ENCODE measurements at places on chromosomes 6 and 20. TPM values are rescaled to one million over a fixed set of nuclear protein-coding genes. Genes with fewer than 3 reads are reported as not detected.

SLCO4A1 gene
- 5.1 TPM for total RNA-seq

FOXQ1 gene
- total RNA-seq = not detected

COL12A1 gene
- 137 TPM for total RNA-seq

PPIL6 gene
- total RNA-seq = 10.2 TPM

SLC35F1 gene
- 3.8 TPM for total RNA-seq

HACE1 gene
- 28.1 TPM for total RNA-seq

KCNK15 gene
- total RNA-seq = 1.4 TPM

COL9A3 gene
- total RNA-seq = 11.8 TPM

ERVFRD-1 gene
- total RNA-seq = not detected

WFDC10B gene
- not detected for total RNA-seq
